ENCODE measurements at places on chromosomes 1 and 21. TPM values are rescaled to one million over a fixed set of nuclear protein-coding genes. Genes with fewer than 3 reads are reported as not detected.

Gene DYNLT5
- not detected for total RNA-seq

Gene ESPN
- 1.0 TPM for total RNA-seq

Gene C21orf91
- total RNA-seq = 57.9 TPM

Gene SMPDL3B
- total RNA-seq = 0.76 TPM

Gene CFAP57
- not detected for total RNA-seq

Gene FAM78B
- total RNA-seq = 0.18 TPM

Gene KRTAP12-2
- total RNA-seq = not detected

Gene SH2D5
- total RNA-seq = 0.05 TPM

Gene SPATA1
- 3.3 TPM for total RNA-seq

Gene SMYD2
- total RNA-seq = 38.4 TPM

Gene PLD5
- total RNA-seq = not detected

Gene DIO1
- not detected for total RNA-seq

GRCh38 chr1:247204177-247204647 is 32.4 kb upstream of the ZNF124 start:
- H3K4me3 ChIP-seq = no peak overlapping the region
- H3K4me1 ChIP-seq = peaks cover 36% of the 10 kb centered on the region
- no peak for DNase-seq

GRCh38 chr1:36322786-36323635 is 434 bp downstream of the EVA1B start:
- peak overlapping the region; percentile 77 for H3K4me3 ChIP-seq
- H3K27ac ChIP-seq = peak overlapping the region; percentile 74
- H3K27me3 ChIP-seq = peaks cover 16% of the 10 kb centered on the region
- H3K36me3 ChIP-seq = peaks cover 8% of the 10 kb centered on the region
- DNase-seq = peak; percentile 73
